ENCODE measurements at places on chromosomes 1 and 21.
A peak's percentile ranks its signal among the peaks of the same experiment; 100 is the strongest.

- DNase-seq: no peak
Observed at GRCh38 chr21:35562876-35563275, 497.4 kb downstream of the SETD4 start.

DNA sequence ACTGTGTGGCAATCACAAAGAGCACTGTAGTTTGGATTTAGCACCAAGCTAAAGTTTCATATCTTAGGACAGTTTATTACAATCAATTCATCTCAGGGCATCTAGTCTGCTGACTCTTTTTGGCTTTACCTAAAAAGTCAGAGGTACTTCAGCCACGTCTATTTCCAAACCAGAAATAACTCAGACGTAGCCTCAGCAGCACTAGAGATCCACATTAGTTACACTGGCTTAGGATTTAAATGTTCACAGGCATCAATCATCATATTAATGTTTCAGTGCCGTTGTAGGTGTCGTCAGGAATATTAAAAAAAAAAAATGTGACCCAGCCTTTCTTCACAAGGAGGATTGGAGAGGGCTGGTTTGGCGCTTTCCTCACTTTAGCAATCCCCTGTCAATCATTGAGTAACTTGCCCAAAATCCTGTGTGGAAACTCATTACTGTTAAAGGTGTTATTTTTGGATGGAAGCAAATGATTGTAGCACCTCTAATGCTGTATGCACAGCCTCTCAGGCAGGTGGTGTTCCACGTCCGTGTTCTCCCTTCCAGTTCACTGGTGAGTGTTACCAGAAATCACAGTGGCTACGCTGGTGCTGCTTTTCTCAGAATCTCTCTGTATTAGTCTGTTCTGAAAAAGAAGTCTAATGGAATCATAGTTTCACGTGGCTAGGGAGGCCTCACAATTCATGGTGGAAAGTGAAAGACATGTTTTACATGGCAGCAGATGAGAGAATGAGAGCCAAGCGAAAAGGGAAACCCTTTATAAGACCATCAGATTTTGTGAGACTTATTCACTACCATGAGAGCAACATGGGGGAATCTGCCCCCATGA lies 45.4 kb downstream of the NEK7 start:
- DNase-seq: peak; percentile 24

GRCh38 chr1:22465015-22465565 lies 13.4 kb downstream of the ZBTB40 start:
- DNase-seq: no peak

DNA sequence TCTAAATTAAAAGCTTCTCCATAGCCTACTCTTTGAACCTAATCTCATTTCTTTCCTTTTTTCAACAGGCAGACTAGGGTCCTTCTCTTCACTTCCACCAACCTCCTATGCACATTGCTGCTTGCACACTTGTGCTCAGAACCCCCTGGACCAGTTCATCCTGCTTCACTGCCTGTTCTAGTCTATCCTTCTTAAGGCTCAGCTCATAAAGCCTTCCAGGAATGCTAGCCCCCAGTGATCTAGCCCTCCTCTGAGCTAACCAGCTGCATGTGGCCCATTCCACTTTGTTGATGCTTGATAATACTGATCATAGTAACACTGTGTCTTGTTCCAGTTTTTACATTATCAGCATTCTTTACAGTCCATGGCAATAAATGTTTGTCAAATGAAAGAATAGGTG lies 22.9 kb upstream of the PHGDH start:
- no peak for DNase-seq

DNA sequence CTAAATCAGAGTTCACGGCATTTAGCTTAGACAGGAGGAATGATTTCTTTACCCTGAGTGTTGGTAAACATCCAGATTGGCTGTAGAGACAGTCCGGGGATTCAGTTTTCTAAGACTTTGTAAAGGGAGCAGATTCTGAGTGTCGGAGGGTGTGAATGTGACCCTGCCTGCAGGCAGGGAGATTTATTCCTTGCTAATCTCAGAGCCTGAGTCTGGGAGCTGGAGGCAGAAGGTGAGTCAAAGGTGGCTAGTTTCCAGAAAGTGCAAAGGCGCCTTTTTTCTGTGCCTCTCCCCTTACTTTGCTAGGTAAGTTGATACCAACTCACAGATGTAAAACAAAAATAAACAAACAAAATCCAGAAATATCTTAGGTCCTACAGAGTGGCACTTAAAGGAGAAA lies 11.7 kb downstream of the ATP1B1 start:
- DNase-seq: no peak

- no peak for DNase-seq
Observed at GRCh38 chr1:160124705-160125478, 9.3 kb downstream of the ATP1A2 start.

- no peak for DNase-seq
Observed at GRCh38 chr1:26788515-26788785, 700 bp downstream of the PIGV start.

- DNase-seq: no peak
Observed at GRCh38 chr1:79499541-79499940, 493.0 kb upstream of the ADGRL4 start.

DNA sequence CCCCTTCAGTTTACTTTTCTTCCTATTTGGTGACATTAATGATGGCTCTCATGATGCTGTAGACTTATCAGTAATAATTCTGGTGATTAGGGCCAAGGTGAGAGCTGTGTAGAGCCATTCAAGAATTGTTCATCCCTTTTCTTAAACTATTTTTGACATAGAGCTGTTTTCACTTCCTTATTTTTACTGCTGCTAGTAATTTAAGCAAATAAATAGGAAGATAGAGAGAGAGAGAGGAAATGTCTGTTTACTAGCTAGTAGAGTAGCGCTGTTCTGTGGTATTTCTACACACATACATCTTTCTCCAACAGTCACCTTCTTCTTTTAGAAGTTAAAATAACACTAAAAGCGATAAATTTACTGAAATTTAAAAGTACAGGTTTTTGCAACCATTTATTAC lies 678.0 kb upstream of the ZP4 start:
- no peak for DNase-seq

GRCh38 chr1:150564051-150564991 lies 15.1 kb downstream of the MCL1 start:
- no peak for DNase-seq

- no peak for DNase-seq
Observed at GRCh38 chr1:119032986-119033385, 44.8 kb upstream of the TBX15 start.

DNA sequence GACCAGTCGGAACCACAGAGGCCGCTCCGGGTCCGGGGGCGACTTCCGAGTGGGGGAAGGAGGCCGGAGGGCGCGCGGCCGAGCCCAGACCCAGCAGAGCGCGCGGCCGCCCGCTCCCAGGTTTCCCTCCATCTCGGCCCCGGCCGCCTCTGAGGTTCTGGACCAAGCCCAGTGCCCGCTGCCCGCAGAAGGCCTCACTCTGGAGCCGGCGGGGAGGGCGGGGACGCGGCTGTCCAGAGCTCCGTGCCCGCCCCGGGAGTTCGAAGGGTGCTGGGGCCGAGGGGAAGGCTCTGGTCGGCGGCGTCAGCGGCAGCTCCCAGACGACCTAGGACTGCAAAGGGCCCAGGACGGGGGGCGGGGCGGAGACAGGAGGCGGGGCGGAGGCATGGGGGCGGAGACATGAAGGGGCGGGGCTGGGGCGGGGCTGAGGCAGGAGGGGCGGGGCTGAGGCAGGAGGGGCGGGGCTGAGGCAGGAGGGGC lies 48.0 kb upstream of the SLC19A1 start:
- peak; percentile 97 for DNase-seq

GRCh38 chr21:38918607-38919346 lies 113.0 kb downstream of the ETS2 start:
- DNase-seq: no peak

DNA sequence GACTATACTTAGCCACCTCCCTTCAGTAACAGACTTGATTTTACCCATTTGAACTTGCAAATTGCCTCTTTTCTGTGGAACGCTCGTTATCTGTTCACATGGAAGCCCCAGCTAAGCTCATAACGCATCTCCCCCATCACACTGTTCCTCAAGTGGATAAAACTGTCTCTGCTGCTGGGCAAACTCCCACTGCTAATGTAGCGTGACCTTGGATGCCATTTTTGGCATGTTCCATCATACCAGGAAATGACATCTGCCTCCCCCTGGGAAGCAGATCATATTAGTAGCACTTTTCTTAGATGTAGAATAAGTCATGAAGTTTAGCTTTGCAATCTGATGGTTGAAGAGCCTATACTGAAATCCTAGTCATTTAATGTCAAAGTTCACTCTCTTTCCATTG lies 528.7 kb upstream of the PLXNA2 start:
- no peak for DNase-seq

- no peak for DNase-seq
Observed at GRCh38 chr1:67596674-67597073, 88.3 kb upstream of the GADD45A start.

- DNase-seq: no peak
Observed at GRCh38 chr1:228488125-228488817, 1.1 kb downstream of the RNF187 start.

GRCh38 chr21:15430023-15430422 lies 299.8 kb upstream of the USP25 start:
- DNase-seq: no peak

DNA sequence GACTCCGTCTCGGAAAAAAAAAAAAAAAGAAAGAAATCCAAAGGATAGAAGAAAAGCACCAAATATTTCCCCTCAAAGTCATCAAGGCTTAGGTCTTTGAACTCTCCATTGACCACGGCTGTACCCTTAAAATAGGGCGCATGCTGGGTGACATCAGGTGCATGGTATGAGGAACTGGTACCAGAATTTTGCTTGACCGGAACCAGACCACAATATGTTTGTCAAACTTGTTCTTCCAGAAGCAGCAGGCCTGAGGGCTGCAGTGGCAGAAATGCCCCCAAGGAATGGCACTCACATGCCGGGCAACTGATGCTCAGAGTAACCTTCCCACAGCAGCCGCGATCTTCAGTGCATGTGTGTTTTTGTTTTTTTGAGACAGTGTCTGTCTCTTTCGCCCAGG lies 21.0 kb downstream of the RCC1 start:
- no peak for DNase-seq

DNA sequence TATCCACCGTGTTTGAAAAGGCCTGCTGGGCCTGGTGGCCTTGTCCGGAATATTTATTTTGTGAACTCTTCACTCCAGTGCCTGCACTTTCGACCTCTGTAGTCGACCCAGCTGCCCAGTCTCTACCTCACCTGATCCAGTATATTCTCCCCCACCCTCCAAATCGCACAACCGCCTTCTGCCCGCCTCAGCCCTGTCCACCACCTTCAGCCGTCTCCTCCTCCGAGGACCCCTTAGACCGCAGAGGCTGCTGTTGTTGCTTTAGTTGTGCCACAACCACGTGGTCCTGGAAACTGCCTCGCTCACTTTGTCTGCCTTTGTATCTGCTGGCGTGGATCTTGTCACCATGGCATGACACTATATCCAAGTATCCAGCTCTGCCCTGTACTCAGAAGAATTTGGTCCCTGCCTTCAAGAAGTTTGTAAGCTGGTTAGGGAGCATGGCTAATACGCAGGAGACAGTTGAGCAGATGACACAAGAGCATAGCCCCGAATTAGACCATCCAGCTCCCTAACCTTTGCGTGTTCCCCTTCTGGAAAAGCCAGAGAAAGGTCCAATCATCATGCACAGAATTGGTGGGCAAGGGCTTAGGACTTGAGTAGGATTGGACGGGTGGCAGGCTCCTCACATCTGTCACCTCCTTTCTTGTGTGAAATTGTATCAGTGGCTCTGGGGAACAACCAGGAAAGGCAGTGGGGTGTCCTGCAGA lies 1.5 kb downstream of the PHGDH start:
- no peak for DNase-seq

- no peak for DNase-seq
Observed at GRCh38 chr1:172397221-172397620, 23.3 kb upstream of the C1orf105 start.

GRCh38 chr1:180571060-180571831 lies 12.5 kb downstream of the OVAAL start:
- no peak for DNase-seq

DNA sequence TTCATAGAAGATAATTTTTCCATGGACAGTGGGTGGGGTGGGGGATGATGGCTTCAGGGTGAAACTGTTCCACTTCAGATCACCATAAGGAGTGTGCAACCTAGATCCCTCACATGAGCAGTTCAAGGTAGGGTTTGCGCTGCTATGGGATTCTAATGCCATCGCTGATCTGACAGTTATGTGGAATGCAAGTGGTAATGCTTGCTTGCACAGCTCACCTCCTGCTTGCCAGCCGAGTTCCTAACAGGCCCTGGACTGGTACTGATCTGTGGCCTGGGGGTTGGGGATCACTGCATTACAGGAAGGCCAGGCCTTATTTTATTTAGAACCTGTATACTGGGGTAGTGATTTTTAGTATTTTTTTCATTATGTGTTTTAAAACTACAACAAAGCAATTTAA lies 22.0 kb downstream of the MAN1A2 start:
- DNase-seq: no peak

DNA sequence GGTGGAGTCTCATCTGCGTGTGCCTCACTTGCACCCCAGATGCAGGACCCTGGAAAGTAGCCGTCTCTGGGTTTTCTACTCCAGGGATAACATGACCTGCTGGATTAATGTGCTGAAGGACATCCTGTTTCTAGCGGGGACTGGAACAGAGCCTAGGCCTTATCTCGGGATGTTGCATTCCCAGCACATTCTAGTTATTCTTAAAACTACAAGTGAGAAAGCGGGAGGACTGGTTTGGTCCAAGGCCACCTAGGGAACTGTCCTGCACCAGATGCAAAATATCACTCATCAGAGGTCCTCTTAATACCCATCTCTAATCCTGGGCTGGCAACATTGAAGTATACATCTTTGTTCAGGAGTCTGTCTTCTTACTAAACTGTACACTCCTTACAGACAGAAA lies 179.9 kb downstream of the ZC3H11B start:
- no peak for DNase-seq

DNA sequence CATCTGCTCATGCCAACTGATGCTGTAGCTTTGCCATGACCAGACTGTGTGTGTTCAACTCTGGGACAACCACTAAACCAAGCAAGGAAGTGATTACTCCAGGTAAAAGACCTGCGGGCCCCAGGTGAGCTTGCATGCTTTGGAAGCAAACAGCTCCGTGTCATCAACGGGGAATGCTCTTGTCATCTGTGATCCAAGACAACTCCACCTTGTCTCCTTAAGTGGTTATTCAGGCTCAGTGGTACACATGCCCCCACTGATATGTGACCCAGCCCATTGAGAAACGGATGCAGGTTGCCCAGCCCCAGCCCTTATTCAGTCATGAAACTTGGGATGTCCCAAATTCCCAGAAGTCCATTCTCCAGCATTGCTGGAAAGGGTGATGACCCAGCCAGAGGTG lies 89.0 kb downstream of the TIAM1 start:
- no peak for DNase-seq

GRCh38 chr1:201053155-201053860 lies 29.8 kb upstream of the KIF21B start:
- DNase-seq: no peak

GRCh38 chr1:224873434-224874369 lies 55.8 kb upstream of the DNAH14 start:
- no peak for DNase-seq

GRCh38 chr1:50665413-50665812 lies 242.2 kb upstream of the DMRTA2 start:
- DNase-seq: no peak

All from GM20000 (cell line).